IPS-NIHi11 (cell line): ENCODE measurements at places on chromosomes 11 and 22.
A peak's percentile ranks its signal among the peaks of the same experiment; 100 is the strongest.

- DNase-seq: no peak
Observed at GRCh38 chr11:19025481-19026406, 34.8 kb downstream of the MRGPRX2 start.

DNA sequence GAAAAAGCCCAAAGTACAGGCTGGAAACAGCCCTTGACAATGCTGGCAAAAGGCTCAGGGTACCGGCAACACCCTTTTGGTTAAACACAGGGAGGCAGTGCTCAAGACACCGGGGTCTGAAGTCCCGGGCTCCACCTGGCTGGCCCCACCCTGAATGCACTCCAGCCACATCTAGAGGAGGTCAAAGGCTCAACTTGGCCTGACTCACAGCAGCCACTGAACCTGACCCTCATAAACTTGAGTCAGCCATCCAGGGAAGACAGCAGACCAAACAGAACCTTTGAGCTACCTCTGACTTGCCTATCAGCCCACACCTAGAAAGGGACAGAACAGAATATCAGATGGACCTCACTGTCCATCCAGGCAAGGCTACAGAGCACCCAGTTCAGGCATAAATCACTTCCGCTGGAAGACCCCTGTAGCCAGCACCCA lies 3.8 kb downstream of the CFL1 start:
- no peak for DNase-seq

DNA sequence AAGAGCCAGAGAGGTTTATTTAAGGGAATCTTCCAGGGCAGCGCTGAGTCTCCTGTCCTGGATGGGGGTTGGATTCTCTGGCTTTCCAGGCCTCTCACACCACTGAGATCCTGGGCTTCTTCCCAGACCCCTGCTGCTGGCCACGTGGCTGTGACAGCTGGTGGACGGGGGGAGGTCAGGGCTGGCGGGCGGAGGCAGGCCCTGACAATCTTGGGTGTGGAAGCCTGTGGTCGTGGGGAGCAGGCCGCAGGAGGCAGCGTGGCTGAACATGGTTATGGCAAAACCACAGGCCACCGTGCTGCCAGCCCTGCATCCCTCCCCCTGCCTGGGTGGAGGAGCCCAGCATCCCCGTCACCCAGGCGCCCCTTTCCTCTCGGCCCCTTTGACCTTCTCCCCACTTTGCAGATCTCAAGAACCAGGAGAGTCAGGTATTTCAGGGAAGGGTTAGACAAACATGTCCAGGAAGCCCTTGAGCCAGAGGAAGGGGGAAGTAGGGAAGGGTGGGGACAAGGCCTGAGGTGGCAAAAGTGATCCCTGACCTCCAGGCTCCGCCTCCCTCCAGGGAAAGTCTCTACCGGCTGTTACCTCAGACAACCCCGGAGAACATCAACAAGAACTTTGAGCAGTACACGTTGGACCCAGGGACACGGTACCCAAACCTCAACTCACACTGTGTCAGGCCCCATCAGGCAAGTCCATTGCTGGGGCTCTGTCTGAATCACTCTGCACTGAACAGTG lies 111.8 kb downstream of the MICAL2 start:
- DNase-seq: no peak

- DNase-seq: no peak
Observed at GRCh38 chr11:95641495-95641894, 148.1 kb downstream of the FAM76B start.

DNA sequence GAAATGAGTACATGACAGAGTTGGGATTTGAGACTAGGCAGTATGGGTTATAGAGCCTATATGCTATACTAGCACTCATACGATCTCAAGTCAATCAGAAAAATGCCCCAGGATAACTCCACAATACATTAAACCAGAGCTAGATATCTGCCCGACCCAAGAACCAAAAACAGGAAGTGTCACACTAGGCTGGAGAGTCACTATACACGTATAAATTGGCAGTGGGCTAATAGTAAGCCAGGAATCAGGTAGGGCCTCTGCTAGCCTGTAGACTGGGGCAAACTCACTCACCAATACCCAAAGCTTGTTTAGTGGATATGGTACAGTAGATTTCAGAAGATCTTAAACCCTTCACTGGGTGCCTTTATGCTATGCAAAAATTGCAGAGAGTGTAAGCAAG lies 16.2 kb upstream of the EIF4G2 start:
- DNase-seq: no peak

GRCh38 chr11:1227551-1228100 lies 4.8 kb downstream of the MUC5B start:
- DNase-seq: peak; percentile 17

DNA sequence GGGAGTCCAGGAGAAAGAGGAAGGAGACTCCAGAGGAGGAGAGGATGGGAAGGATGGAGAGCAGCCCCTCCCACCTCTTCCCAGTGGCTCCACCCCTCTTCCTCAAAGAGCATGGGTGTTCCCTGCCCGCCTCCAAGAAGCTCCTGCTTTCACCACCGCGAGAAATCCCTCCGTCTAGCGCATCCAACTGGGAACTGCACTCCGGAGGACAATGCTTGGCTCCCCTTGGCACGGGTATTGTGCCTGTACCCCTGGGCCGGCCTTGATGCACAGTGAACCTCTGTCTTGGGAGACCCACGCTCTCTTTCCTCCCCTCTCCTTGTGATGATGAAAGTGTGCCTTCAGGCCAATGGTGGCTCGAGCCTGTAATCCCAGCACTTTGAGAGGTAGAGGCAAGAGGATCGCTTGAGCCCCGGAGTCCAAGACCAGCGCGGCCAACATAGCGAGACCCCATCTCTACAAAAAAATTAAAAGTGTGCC lies 14.9 kb upstream of the ADA2 start:
- DNase-seq: peak; percentile 83

GRCh38 chr11:106917973-106918372 lies 100.3 kb downstream of the GUCY1A2 start:
- peak; percentile 48 for DNase-seq

GRCh38 chr11:85076535-85077330 lies 550.4 kb downstream of the DLG2 start:
- no peak for DNase-seq

DNA sequence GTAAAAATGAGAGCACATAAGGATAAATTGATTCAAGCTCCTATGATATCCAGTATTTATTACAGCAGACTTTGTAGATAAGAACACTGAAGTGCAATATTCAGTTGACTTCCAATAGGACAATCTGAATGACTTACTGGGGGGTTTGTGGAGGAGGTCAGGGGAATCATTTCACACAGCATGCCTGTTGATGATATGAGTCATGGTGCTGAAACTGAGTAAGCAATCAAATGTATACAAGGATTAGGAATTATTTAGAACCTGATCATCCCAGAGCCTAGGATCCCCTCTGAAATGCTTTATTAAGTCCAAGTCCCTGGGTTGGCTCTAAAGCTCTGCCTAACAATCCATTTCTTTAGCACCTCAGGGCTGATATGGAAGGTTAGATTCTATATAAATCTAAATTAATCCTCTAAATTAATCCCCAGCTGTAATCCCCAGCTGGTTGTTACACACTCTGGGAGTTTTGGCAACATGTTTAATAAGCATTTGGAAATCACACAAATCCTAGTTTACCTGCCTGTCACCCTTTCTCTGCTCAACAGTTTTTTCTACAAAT lies 326.4 kb downstream of the GUCY1A2 start:
- DNase-seq: no peak

DNA sequence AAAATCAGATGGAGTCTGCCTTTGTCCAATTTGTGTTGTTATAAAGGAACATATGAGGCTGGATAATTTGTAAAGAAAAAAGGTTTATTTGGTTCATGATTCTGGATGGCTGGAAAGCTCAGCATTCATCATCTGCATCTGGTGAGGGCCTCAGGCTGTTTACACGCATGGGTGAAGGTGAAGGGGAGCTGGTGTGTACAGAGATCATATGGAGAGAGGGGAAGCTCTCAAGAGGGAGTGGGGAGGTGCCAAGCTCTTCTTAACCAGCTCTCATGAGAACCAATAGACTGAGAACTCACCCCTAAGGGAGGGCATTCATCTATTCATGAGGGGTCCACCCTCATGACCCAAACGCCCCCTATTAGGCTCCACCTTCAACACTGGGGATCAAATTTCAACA lies 40.0 kb downstream of the NEU3 start:
- no peak for DNase-seq

DNA sequence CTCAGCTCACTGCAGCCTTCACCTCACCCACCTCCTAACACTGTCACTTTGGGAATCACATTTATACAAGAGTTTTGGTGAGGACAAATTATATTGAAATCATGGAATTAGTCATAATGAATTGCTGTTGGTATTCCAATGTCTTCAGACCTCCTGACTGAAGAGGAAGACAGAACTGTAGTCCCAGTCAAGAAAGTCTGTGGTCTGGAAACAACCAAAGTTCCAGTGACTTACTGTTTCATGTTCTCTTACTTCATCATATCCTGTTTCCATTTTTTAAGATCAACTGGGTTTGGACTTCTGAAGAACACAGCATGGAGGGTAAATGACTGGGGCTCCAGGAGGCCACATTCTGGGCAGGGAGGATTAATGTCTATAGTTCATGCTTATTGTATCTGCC lies 43.0 kb upstream of the HIPK3 start:
- no peak for DNase-seq

GRCh38 chr11:28447226-28447625 lies 339.0 kb downstream of the METTL15 start:
- no peak for DNase-seq

GRCh38 chr22:41480397-41480735 lies 11.4 kb downstream of the ACO2 start:
- DNase-seq: no peak

- DNase-seq: peak; percentile 53
Observed at GRCh38 chr22:19607192-19608002, 83.2 kb upstream of the CLDN5 start.

DNA sequence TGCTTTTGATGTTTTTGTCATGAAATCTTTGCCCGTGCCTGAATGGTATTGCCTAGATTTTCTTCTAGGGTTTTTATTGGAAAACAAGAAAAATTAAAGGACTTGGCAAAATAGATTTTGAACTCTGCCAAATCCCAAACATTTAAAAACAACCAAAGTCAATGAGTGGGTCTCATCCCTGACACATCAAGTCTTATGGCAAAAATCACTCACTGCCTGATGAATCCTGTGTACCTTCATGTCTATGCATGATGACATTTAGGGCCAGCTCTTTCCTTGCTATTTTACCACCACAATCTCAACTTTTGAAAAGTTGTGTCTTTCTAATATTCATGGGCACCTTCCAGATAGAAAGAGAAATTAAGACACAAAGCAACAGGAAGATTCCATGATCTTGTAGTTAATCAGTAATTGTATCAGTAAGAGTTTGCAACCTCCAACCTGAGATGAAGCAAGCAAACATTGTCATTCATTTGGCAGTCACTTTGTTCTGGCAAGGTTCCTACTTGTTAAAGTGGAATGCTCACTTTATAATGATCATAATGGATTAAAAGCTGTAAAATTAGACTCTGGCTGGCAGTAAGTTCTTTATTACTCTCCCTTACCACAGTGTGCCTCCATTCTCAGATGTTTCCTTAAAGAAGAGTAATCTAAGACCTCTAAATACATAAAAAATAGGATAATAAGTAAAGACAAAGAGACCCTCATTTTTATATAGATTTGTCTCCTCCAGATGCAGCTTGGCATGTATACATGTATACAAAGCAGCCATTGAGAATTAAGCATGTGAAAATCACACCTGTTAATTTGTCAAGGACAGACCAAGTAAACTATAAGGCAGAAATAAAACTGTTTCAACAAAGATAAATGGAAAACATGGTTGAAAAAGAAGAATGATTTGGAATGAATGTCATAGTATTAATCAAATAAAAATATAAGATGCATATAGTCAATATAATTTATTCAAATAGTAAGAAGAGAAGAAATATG lies 51.6 kb downstream of the ETS1 start:
- DNase-seq: no peak

DNA sequence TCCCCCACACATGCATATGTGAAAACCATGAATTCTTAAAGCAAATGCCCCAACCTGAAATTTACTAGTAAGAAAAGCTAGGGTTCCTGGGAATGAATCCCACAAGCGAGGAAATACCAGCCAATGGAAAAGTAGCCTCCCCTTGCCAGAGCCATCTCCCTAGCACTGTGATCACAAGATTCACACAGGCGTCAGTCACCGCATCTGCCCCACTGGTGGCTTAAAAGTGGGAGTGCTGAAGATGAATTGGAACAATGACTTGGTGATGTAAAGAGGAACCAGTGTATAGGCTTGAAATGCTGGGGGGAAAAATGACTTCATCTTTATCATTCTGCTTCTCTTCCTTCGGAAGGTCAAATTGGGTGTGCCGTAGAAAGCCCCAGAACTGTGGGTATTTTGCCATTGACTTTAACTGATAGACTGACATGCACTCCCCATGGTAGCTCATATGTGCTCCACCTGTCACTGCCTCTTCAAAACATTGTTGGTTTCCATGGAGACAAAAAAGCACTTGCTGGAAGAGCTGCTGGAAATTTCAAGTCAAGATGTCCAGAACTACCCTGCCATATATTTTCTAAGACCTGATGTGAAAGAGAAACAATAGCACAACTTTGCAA lies 19.2 kb upstream of the ASPHD2 start:
- no peak for DNase-seq

DNA sequence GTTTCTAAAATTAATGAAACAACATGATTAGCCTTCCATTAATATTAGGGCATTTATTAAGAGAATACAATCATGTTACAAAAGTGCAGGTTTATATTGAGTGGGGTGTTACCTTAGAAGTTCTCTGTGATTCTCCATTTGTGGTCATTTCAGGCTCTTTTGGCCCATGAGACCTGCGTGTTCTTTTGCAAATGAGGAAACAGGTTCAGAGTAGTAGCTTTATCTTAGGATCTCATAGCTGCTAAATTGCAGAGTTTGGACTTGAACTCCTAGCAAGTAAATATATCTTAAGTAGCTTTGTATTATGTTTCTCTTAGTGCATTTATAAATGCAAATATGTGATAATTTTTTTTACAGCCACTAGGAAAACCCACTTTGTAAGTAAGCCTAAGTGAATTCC lies 18.3 kb downstream of the FAR1 start:
- no peak for DNase-seq

DNA sequence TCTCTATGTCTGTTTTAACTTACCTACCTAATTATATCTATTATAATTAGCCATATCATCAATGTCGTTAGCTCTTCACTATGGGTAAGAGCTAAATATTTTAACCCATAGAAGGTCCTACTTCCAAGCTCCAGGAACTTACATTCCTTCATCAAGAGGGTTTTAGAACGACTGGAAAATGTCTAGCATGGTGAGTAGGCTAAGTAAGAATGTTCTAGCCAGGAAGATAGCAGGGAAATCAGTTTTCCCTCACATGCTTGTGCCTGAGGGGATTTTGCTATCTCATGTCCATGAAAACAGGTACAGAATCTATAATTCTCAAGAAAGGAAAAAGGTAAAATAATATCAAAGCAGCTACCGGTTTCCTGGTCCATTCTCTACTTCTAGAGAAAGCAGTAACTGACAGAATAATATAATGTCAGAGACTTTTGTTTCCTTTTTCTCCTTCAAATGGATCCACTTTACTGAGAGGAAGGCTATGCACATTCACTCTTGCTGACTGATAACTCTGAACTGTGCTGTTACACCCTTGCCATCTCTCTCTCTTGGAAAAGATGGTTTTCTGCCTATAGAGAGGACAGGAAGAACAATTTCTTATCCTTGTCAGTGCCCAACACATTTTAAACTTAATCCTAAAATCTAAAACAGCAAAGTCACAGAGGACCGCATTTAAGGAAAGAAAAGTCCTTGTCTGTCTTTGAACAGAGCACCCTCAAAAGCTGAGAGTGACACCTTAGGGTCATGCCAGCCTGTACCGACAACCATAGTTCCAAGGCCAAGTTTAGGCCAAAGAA lies 67.0 kb downstream of the MAML2 start:
- no peak for DNase-seq
